ENCODE measurements at places on chromosomes 4 and X.

DNA sequence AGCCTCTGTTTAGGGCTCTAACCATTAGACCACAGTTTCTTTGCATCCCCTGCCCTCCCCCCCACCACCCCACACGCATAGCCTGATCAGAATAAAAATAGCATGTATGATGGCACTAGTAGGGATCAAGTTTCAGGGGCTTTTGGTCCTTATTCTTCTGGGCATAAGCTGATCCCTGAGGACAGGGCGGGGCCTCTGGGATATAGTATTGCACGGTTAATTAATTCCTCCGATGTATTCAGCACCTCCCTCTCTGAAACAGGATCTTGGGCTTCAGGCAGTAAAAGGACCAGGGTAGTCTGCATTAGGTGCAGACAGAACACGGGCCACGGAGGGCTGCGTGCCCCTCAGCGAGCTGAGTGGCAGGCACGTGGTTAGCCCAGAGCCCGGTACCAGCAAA lies 57.1 kb downstream of the ELF4 start:
- no peak for DNase-seq

DNA sequence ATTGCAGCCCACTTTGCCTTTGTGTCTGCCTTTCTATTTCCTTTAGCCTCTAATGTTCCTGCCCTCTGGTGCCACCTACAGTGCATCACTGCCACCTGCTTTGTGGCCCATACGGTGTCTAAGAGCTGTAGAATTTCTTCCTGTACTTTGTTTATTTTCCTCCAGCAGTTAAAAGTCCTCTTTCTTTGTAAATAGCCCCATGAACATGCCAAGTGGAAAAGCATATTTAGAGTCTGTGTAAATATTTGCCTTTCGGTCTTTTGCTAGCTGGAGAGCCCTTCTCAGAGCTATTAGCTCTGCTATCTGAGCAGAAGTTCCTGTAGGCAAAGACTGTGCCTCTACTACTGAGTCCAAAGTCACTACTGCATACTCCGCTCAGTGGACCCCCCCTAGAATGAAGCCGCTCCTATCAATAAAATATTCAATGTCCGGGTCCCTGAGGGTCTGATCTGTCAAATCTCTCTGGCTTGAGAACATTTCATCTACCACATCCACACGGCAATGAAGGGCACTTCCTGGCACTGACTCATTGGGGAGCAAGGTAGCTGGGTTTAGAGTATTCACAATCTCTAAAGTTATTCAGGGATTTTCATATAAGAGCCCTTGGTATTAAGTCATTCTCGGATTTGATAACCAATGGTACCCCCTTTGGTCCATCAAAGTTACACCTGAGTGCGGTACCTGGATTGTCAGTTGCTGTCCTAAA lies 36.3 kb downstream of the SULT1E1 start:
- peak; percentile 27 for DNase-seq

- DNase-seq = no peak
Measured at GRCh38 chrX:30613721-30614120, 36.2 kb upstream of the TASL start.

DNA sequence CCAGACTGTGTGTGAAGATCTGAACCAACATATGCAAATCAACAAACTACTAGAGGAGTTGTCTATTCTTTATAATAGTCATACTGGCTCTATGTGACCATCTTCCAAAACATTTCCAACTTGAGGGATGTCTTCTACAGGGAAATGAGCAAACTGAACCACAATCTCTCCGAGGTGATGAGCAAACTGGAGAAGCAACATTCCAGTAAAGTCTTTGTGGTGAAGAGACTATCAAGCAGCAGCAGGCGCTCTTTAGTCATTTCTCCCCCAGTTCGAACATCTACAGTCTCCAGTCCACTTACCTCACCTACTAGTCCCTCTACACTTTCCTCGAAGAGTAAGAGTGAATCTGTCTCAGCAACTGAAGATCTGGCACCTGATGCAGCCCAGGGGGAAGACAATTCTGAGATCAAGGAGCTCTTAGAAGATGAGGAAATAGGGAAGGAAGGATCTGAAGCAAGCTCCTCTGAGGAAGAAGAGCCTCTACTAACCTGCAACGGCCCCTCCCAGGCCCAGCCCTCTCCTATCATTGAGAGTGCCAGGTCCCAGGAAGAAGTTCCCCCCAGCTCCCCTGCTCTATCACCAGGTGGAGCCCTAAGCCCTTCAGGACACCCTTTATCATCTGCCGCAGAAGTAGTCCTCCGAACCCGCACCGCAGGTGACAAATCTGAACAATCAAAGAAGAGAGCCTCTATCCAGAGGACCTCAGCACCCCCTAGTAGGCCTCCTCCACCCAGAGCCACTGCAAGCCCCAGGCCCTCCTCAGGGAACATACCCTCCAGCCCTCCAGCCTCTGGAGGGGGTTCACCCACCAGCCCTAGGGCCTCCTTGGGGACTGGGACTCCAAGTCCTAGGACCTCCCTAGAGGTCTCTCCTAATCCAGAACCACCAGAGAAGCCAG lies 98.1 kb downstream of the HNRNPD start:
- no peak for DNase-seq

GRCh38 chr4:168150420-168151050 lies 58.2 kb downstream of the ANXA10 start:
- DNase-seq = no peak

DNA sequence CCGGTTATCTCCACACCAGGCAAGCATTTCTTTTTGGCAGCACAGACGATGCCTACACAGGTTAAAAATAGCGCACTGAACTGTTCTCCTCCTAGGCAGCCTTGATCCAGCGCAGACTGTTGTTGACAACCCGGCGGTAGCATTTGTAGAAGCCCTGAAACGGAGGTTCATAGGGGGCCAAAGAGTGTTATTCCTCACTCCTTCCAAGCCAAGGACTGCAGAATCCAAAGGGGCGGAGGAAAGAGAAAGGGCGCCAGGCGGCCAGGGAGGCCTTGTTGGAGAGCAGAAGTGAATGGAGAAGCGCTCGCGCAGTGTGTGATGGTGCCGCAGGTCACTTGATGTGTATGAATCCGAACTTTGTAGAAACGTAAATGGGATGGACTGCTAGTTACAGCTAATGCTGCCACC lies 82.7 kb downstream of the TENM3 start:
- no peak for DNase-seq
